ENCODE measurements at places on chromosomes 4 and X. TPM values are rescaled to one million over a fixed set of nuclear protein-coding genes. Genes with fewer than 3 reads are reported as not detected.

The NOA1 gene
- 20.2 TPM for total RNA-seq

The DMRTC1B gene
- not detected for total RNA-seq

The CENPVL3 gene
- total RNA-seq = not detected

The PRSS12 gene
- 0.13 TPM for total RNA-seq

The FAM184B gene
- under 0.01 TPM for total RNA-seq

The HS3ST1 gene
- total RNA-seq = 1.5 TPM

The USP9X gene
- total RNA-seq = 133 TPM

The CC2D2A gene
- 53.7 TPM for total RNA-seq

All from gastroesophageal sphincter (tissue), 4 donors.